Activated T-helper 2 cell treated with anti-CD3 and anti-CD28 coated beads, Interferon-gamma antibody, Interleukin-2, Interleukin-4, amounts not matched to agents 10 μg/mL and 5 μg/mL and 100 μg/mL, durations not matched to agents 14 hours and 24 hours and 36 hours (primary cell): ENCODE measurements at places on chromosomes 11 and 22. TPM values are rescaled to one million over a fixed set of nuclear protein-coding genes. Genes with fewer than 3 reads are reported as not detected.

Gene DDX10
- total RNA-seq: 57.8 TPM in 2 replicates

Gene RBM7
- total RNA-seq: 39.4 and 39.6 TPM in 2 replicates

Gene MUC2
- total RNA-seq: not detected in 2 replicates

Gene SCT
- not detected in 2 replicates for total RNA-seq

Gene MUC6
- total RNA-seq: not detected in 2 replicates
